CD4-positive, alpha-beta T cell treated with Interleukin-12 subunit alpha and Interleukin-12 subunit beta, for 1 hour (primary cell): ENCODE measurements at places on chromosomes 2 and 18.

DNA sequence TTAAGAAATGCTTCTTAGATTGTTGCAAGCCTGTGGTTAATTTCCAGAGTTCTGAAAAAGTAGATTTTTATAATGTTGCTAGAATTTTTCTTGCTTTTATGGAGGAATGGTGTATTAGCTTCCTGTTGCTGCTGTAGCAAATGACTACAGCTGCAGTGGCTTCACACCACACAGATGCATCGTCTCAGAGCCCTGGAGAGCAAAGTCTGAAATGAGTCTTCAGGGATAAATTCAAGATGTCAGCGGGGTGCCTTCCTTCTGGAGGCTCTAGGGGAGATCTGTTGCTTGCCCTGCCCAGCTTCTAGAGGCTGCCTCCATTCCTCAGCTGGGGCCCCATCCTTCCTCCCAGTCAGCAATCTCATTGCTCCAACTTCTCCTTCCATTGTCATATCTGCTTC, 187.8 kb downstream of the ZNF516 start:
- DNase-seq, result no peak

GRCh38 chr2:200575957-200576356, 9.9 kb upstream of the AOX1 start:
- peak; percentile 22 for DNase-seq

DNA sequence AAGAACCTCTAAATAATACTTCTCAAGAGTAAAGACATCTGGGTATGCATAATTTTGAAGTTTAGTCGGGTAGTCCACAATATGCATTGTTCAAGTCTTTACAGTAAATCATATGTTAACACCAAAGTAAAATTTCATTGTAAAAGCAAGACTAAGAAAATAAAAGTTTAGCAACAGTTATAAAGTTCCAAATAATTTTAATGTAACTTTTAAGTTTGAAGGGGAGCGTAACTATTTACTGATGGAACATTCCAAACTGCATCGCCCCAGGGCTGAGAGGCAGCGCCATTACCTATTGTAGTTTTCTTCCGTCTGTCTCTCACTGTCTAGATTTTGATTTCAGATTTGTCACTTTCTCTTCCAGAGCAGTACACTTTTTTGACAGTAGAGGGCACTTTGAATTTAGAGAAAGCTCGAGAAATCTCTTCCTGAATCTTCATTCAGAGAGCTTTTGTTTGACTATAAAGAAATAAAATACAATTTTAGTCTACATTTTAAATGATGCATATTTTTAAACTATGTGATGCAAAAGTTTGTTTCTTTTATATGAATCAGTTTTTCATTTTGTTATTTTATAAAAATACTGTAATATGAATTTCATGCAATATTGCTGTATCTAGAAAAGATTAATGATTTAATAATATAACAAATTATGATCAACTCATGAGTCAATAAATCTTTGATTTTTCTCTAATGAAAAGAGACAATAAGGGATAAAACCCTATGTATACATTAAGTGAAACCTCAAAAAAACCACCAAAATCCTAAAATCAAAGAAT, 389.8 kb downstream of the FIGN start:
- DNase-seq, result peak; percentile 6

DNA sequence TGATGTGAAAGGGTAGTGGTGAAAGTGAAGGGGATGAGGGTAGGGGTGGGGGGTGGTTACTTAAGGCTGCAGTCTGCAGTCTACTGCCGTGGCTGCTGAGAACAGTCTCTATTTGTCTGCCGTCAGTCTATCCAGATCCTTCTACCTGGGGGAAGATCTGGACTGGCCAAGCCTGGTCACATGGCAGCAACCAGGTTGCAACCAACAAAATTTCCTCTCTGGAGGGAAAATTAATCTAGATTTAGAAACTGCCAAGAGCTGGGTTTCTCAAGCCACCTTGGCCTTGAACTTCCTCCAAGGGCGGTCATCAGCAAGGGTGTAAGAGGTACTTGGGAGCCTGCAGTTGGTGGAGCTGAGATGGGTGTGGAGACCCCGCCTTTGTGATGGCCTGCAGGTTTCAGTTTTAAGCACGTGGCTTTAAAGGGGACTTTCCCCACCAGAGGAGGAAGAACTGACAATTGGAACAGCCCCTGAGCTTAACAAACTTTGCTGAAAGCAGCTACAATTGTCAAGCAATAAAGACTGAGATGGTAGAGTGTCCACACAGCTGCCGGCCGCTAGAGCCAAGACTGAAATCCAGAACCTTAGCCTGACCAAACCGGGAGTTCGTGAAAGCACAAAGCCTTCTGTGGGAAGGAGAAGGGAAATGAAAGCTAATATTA, 31.4 kb upstream of the KCMF1 start:
- peak; percentile 88 for DNase-seq

GRCh38 chr18:10239103-10239502, 215.3 kb upstream of the APCDD1 start:
- no peak for DNase-seq

- DNase-seq, result no peak
These were observed 36.7 kb upstream of the FOXI3 start for GRCh38 chr2:88489181-88489580.

GRCh38 chr2:62076980-62077638, 118.8 kb upstream of the B3GNT2 start:
- no peak for DNase-seq

- peak; percentile 6 for DNase-seq
These were observed 91.2 kb downstream of the NEDD4L start for GRCh38 chr18:58135183-58135641.

DNA sequence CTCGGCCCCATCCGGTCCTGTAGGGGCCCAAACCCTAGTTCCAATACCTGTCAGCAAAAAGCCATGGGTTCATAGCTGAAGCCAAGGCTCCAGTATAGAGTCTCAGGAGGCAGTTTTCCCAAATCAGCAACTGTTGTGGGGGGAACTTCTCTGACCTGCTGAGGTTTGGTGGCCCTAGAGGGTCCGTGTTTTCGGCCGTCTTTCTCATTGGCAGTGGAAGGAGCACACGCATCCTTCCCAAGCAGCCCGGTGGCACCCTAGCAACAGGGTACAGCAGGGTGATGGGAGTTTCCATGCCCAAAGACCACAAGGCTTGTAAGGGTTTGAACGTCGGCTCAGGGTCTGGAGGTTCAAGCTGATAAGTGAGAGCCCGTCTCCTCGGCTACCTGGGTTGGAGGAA, 6.6 kb downstream of the FOSL2 start:
- DNase-seq, result no peak

DNA sequence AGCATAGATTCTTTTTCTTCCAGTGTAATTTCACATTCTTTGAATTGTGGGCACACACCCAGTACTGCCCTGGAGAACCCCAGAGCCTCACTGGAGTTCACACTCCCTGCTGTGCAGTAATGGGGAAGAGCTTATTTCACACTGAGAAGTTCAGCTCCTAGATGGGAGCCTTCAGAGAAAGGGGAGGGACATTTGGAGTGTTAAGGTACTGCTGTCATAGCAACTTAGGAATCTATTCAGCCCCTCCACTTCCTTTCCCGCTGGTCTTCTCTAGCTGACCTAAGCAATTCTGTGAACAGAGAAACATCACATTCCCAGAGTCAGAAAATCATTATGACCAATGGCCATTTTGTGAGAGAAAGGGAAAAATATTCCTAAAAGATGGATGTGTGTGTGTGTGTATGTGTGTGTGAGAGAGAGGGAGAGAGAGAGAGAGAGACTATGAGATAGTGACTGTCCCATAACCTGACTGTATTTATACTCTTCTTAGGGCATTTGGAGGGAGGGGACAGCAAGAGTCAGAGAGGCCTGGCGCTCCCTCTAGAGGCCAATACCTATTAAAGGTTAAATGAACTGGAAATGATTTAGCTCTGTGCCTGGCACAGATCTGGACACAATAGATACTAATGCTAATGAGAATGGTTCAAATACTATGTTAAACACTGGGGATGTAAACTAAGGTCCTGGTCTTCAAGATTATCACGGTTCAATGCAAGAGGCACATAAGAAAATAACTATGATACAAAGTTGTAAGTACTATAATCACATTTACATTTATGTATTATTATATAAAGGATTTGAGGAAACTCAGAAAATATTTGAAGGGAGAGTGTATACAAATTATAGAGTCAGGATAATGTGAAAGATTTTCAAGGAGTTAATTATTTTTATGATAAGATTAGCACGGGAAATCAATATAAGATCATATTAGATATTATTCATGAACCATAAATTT, 41.5 kb upstream of the RPE start:
- peak; percentile 26 for DNase-seq

DNA sequence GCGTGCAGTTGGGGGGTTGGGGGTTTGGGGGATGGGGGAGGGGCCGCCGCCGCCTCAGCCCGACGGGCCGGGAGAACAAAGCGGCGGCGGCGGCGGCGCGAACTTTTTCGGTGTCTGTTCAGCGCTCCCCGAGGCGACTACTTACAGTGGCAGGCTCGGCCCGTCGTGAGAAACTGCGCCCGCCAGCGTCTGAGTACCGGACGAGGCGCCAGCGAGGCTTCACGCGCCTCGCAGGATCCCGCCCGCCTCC, 172 bp downstream of the PRKD3 start:
- peak; percentile 83 for DNase-seq

- DNase-seq, result peak; percentile 54
These were observed 92.9 kb downstream of the MREG start for GRCh38 chr2:215920244-215921100.

DNA sequence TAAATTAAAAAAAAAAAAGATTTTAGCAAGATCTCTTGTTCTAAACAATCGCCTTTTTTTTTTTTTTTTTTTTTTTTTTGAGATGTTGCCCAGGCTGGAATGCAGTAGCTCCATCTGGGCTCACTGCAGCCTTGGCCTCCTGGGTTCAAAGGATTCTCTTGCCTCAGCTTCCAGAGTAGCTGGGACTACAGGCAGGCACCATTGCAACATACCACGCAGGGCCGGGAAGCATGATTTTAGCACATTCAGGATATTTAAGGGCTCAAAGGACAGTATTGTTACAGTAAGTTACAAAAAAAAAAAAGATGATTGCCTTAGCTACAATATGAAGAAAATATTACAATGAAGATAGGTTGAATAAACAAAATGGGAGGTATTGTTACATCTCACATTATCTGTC, 29.5 kb upstream of the SAP130 start:
- no peak for DNase-seq

GRCh38 chr2:167769020-167769419, 478.4 kb downstream of the STK39 start:
- no peak for DNase-seq

DNA sequence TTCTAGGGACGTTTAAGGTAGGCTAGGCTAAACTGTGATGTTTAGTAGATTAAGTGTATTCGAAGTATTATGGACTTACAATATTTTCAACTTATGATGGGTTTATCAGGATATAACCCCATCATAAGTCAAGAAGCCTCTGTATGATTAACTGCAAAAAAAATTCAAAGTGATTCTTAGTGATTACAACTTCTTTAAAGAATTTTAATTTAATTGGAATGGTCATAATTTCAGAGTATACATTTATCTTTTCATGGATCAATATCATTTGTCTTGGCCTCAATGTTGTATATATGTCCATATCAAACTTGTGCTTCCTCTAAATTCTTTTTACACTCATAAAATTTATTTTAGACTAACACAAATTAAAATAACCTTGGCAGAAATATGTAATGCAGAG, 183.3 kb upstream of the LRP1B start:
- DNase-seq, result no peak

DNA sequence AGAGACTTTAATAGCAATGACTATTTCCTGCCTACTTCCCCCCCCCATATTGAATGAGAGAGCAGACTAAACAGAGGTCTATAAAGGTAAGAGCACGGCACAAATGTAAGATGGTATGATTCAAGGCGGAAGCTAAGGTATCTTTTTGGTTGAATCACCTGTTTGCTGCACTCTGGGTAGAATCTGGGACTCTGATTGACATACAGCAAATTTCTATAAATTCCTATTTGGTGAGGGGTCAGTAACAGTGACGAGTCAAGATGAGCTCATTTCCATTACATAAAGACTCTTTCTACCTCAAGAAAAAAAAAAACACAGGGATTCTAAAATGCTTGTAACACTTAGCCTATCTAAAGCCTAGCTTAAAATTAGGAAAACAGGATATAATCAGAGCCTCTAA, 297.3 kb downstream of the TNS1 start:
- DNase-seq, result no peak

- DNase-seq, result no peak
These were observed 63.6 kb upstream of the ACSL3 start for GRCh38 chr2:222797261-222797660.

DNA sequence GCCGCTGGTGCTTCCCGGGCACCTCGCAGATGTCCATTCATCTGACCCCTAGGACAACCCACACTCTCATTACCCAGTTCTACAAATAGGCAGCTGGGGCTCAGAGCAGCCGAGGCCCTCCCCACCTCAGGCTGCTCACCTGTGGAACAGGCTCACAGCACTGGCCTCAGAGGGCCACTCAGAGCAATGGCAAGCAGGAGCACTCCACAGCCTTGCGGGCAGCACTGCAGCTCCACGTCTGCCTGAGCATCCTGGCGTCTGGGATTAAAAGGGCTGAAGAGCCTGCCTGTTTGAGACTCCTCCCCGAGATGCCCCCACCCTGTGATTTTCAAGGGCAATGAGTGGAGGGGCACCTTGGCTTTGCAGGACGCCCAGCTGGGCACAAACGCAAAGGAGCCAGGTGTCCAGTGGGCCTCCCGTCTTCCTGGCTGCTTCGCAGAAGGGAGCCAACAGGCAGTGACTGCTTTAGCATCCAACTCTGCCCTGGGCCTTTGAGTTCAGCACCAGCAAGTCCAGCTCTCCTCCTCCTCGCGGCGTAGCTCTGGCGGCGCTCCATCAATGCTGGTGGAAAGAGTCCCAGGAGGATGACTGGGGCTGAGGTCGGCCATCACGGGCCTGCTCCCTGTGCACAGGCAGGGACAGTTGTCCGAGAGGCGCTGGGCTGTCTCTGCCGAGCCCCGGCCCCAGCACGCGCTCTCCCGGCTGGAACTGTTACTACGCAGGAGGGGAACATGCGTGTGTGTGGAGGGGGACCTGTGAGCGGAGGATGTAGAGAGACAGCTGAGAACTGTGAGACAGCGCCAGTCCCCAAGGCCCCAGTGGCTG, 297.2 kb downstream of the NDUFA10 start:
- DNase-seq, result no peak

GRCh38 chr2:28351621-28352020, 41.0 kb upstream of the FOSL2 start:
- no peak for DNase-seq
